ENCODE measurements at places on chromosomes 2 and 18.

DNA sequence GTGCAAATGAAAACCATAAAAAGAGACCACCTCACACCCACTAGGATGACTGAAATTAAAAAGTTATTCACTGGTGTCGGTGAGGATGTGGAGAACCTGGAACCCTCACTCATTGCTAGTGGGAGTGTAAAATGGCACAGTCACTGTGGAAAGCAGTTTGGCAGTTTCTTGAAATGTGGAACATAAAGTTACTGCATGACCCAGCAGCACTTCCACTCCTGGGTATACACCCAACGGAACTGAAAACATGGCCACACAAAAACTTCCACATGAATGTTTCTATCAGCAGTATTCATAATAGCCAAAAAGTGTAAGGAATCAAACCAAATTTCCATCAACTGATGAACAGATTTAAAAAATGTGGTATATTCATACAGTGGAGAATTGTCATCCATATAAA lies 65.1 kb upstream of the SLC66A3 start:
- DNase-seq: no peak

DNA sequence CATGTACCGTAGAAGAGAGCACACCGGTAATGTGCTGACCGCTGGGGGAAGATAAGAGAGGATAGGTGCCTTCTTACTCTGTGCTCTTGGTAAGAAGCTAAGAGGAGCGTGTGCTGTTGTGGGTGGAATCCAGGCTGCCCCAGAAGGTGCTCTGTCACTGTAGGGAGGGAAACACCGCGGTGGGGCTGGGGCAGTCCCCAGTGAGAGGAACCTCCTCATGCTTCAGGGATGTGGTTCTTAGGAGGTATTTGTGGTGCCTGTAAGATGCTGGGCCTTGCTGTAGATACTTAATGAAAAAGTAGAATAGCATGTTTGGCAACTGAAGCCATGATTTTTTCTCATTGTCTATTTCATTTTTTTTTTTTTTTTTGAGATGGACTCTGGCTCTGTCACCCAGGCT lies 1.1 kb downstream of the COLEC11 start:
- DNase-seq: no peak

GRCh38 chr18:3246635-3247239 lies 864 bp upstream of the MYL12A start:
- DNase-seq: no peak

DNA sequence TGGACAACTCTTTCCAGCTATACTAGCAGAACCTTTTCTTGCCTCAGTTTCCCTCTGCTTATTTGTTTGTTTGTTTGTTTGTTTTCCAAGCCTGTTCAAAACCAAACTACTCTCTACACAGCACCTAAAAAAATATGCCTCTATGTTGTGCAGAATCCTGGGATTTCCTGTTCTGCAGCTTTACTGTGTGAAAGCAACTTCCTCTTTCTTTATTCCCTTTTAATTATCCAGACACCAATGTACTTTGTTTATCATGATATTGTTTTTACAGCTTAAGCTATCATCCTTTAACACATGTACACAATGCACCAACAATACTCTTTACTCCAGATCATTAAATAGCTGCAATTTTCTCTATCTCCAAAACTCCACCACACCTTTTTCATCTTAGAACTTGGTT lies 259.5 kb downstream of the EPHA4 start:
- no peak for DNase-seq

DNA sequence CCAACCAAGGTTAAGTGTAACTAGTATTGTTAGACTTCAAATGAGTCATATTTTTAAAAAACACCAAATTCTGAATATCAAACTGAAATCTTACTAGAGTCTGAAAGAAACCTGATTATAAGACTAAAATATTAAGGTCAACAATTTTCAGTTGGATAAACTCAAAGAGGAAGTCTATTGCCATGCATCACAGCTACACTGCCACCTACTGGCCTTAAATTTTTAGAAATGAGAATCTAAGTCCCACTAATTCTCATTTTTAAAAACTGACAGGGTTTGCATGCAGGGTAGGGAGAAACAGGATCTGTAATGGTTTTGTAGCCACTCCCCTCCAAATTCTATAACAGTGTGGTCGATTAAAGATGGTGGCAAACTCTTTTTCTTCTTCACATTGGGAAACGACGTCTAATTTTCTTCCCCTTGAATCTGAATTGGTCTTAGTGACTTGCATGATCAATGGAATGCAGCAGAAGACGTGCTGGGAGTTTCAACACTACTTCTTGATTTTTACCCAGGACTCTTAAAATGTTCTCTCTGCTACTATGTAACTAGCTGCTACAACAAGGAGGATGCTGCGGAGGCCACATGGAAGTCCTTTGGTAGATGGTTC lies 176.1 kb upstream of the SESTD1 start:
- no peak for DNase-seq

- no peak for DNase-seq
Observed at GRCh38 chr2:196144513-196145126, 26.8 kb downstream of the STK17B start.
